ENCODE measurements at places on chromosomes 5 and 9. TPM values are rescaled to one million over a fixed set of nuclear protein-coding genes. Genes with fewer than 3 reads are reported as not detected.
A peak's percentile ranks its signal among the peaks of the same experiment; 100 is the strongest.

The FOCAD gene
- 28.4 TPM for total RNA-seq

The FABP6 gene
- total RNA-seq = not detected

The GLDC gene
- total RNA-seq = not detected

The HSPB3 gene
- not detected for total RNA-seq

DNA sequence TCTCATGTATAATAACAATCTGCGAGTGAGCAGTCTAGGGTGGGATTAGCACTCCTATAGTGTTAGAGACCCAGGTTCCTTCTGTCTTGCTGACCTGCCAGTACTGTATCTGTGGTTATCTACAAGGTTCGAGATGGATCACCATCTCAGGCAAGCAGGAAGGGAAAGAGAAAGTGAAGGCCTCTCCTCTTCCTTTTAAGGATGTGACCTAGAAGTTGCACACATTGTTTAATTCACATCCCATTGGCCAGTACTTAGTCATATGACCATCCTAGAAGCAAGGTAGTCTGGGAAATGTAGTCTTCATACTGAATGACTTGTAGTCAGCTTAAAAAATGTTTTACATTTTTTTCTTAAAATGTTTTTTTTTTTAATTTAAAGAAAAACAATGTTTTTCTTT lies 168.6 kb downstream of the CARTPT start:
- DNase-seq = peak; percentile 86

DNA sequence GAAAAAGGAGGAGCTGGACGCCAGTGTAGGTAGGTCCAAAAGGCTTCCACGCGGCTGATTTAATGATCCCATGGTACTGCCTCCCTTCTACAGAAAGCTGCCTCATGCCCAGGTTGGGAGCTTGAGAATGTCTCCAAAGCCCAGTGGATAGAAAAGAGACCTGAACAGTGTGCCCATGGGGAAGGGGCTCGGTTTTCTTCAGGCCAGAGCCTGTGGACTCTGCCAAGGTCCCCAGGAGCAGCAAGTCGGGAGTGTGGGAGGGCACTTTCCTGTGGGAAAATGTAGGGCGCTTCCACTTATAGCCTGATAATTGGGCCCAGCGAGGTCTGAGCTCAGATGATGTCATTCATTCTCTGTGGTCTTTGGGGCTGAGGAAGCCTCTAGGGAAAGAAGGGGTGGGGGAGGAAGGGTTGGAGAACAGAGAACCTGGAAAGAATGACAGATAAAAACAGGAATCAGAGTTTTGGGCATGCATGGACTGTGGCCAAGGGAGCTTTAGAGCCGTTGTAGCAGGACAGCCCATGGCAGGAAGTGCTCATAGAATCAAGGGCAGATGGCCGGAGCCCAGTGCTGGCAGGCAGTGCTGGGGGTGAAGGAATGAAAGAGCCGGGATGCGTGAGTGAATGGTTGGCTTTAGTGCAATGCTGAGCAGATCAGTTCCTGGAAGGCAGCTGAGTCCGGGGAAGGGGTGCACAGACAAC lies 42.5 kb upstream of the SH3PXD2B start:
- DNase-seq = no peak

- DNase-seq = no peak
These were observed 33.0 kb downstream of the IRF1 start for GRCh38 chr5:132457371-132458225.

GRCh38 chr9:33923998-33924701 lies 107.2 kb downstream of the UBE2R2 start:
- DNase-seq = no peak

The STKLD1 gene
- under 0.01 TPM for total RNA-seq

The CDKN2B gene
- total RNA-seq = 29.2 TPM

DNA sequence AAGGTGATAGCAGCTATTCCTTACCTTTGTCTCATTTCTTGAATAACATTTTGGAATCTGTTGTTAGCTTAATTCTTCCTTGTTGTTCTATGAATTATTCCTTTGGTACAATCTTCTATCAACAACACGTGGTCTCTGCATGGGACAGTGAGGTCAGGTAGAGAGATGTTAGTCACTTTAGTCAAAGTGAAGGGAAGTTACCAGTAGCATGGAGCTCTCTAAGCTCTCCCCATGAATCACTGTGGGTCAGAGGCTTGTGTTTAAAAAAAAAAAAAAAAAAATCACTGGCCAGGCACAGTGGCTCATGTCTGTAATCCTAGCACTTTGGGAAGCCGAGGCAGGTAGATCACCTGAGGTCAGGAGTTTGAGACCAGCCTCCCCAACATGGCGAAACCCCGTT lies 116.0 kb downstream of the GOLPH3 start:
- DNase-seq = peak; percentile 72

- peak; percentile 70 for DNase-seq
These were observed 62.1 kb upstream of the VLDLR start for GRCh38 chr9:2559192-2560152.

- peak; percentile 63 for DNase-seq
These were observed 135.6 kb downstream of the LIFR start for GRCh38 chr5:38420691-38421390.

DNA sequence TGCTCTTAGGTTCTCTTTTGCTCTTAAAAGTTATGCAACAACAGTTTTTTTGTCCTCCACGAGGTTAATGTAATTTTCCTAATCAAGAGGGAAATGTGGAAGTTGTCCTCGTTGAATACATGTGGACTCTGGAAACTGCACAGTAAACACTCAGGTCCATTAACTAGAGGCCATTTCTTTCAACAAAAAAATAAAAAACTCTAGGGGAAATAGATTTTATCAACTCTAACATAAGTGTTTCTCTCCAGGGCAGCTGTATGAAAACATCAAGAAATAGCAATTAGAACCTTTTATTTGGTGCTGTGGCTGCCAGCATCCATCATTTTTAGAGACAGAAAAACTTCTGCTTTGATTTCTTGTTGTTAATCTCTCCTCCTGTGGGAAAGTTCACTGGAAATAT lies 288.6 kb downstream of the ICE1 start:
- DNase-seq = no peak

DNA sequence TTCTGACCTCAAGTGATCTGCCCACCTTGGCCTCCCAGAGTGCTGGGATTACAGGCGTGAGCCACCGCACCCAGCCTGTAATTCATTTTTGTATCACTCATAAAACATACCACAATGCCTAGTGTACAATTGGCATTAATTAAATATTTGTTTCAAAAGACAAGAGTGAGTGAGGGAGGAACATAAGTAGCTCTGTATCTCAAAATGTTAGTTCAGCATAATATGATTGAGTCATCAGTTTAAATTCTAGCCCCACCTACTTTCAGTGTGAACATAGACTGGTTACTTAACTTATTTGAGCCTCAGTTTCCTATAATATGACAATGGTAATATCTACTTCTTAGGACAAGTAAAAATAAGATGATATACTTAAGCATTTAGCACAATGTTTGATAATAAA lies 26.9 kb downstream of the INVS start:
- DNase-seq = peak; percentile 33

- DNase-seq = no peak
These were observed 49.9 kb downstream of the NFX1 start for GRCh38 chr9:33340186-33340585.

- no peak for DNase-seq
These were observed 505 bp upstream of the ACER2 start for GRCh38 chr9:19408316-19408692.

The BRD3OS gene
- 5.8 TPM for total RNA-seq

The LCNL1 gene
- total RNA-seq = not detected

The RMND5B gene
- 46.5 TPM for total RNA-seq

DNA sequence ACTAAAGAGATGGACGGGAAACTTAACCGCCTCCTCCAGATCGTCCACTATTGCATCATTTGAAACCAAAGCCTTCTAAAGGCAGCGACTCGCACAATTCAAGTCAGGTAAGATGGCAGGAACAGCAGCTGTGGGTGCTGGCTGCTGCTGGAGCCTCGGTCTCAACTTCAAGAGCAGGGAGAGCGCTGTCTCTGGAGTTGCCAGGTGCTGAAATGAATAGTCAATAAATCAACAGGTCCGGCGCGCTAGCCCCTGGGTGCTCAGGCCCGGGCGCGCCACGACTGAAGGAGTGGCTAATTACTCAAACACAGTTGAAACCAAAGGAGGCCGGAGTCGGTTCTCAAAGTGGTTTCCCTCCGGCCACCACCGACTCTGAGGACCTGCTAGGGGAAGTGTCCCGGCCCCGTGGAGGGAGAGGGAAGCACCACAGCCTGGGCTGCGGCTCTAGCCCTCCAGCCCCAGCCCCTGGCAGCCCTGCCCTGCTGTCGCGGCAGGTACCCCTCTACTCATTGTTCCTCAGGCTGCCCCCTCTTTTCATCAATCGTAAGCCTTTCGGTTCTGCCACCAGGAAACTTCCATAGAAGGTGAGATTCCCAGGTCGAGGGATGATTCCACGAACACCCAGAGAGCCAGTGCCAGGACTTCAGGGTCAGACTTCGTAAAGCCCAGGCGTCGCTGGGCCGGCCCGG lies 804 bp downstream of the TTC39B start:
- DNase-seq = peak; percentile 83

DNA sequence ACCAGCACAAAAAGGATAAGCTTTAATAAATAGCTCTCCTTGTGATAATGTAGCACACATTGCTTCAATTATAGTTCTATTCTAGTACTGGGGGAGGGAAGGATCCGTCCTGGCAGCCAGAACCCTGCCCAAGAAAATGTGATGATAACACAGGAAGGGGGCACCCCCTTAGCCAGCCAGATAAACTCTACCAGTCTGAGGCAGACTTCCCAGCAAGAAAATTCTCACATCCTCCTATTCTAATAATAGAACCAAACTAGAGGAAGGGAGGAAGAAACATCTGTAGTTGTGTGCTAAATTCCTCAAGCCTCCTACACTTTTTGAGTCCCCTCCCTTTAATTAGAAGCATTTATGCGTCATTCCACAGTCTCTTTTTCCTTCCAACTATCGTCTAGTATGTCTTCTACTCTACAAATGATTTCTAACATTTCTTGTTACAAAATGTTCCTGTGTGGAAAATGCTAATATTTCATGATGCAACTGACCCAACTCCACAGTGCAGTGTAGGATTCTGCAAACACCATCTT lies 261.0 kb downstream of the SEMA5A start:
- DNase-seq = no peak

- peak; percentile 41 for DNase-seq
These were observed 202.9 kb downstream of the MCTP1 start for GRCh38 chr5:95081982-95082381.

The IL4 gene
- total RNA-seq = not detected

DNA sequence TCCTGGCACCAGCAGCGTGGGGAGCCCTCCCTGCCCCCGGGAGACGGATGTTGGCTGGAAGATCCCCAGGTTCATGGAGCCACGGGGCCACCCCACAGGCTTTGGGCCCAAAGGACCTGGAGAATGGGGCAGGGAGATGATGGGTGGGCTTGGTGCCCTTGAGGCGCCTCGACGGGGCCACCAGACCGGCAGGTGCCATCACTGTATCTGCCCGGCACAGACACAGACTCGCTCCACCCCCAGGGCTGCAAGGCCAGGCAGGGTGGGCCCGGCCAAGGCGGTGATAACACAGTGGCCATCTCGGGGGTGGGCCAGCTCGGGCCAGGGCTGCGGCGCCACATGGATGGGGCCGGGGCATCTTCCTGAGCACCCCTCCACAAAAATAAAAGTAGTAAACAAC lies 35.0 kb upstream of the EGFL7 start:
- no peak for DNase-seq

- no peak for DNase-seq
These were observed 187.5 kb downstream of the MED10 start for GRCh38 chr5:6190838-6191237.

The CD74 gene
- total RNA-seq = 3.8 TPM

The C9 gene
- total RNA-seq = not detected

DNA sequence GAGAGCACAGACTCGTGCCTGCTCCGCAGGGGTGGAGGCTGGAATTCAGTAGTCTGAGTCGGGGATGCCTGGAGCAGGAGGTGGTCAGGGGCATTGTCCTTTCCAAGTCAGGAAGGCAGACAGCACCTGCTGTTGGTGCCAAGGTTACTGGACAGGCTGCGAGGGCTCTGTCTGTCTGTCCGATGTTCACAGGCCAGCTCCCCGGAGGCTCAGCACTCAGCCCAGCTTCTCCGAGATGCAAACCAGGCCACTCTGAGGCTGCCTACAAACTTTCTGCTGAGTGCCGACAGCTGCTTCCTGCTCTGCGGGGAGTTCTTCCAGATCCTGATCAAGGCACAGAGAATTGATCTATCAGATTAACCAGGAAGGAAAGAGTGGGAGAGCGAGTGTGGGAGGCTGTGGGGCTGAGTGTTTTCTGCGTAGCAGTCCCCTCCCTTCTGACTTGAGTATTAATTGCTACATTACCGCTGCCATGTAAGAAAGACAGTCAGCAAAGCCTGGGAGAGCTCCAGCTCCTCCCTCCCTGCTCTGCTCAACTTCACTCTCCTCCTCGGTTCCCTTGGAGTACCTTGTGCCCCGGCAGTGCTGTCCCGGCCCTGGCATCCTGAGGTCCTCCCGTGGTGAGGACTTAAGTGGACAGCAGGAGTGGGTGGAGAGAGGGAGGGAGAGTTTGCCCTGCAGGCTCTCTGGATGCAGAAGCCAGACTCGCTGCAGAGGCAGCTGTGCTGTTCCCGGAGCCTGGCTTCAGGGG lies 36.0 kb downstream of the KCNMB1 start:
- no peak for DNase-seq

The F2RL1 gene
- total RNA-seq = 25.5 TPM

- no peak for DNase-seq
These were observed 98.1 kb downstream of the KDM4C start for GRCh38 chr9:6855860-6856259.

- DNase-seq = no peak
These were observed 5.1 kb downstream of the ZNF462 start for GRCh38 chr9:106868087-106868486.

GRCh38 chr5:107451028-107451427 lies 219.7 kb downstream of the EFNA5 start:
- DNase-seq = no peak

The PLAC8L1 gene
- 0.53 TPM for total RNA-seq

GRCh38 chr5:79508354-79508753 lies 5.6 kb downstream of the HOMER1 start:
- no peak for DNase-seq

The ELOVL7 gene
- total RNA-seq = 22.1 TPM

The SLC34A1 gene
- total RNA-seq = not detected

GRCh38 chr9:108994695-108995094 lies 18.6 kb downstream of the CTNNAL1 start:
- peak; percentile 35 for DNase-seq

The DIAPH1 gene
- total RNA-seq = 57.1 TPM

GRCh38 chr9:108565651-108566378 lies 290.0 kb downstream of the ACTL7B start:
- peak; percentile 82 for DNase-seq

The SHOC1 gene
- total RNA-seq = under 0.01 TPM

- no peak for DNase-seq
These were observed 752.1 kb downstream of the DTWD2 start for GRCh38 chr5:118236108-118236849.
